SJSA1 (cell line): ENCODE measurements at places on chromosomes 12 and 14.
A peak's percentile ranks its signal among the peaks of the same experiment; 100 is the strongest.

DNA sequence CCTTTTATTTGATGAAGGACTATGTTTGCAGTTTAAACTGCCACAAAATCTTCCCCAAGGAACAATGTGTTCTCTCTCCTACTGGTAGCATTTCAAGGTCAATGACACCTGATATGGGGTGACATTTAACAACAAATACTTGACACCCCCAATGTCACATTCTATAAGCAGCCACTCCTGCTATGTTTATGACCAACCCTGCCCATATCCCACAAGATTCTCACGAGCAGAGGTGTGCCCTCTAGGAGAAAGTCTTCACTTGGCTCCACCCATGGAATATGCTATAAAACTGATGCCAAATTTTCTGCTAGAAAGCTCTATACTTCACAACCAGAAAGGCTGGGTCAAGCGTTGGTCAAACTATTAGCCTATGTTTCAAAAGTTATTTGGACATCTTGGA, 105.6 kb upstream of the ARID2 start:
- no peak overlapping the region for H3K4me3 ChIP-seq
- no peak for DNase-seq
- H3K36me3 ChIP-seq, result no peaks in the 10 kb centered on the region
- H3K27ac ChIP-seq, result no peak overlapping the region
- H3K27me3 ChIP-seq, result peaks cover 3% of the 10 kb centered on the region

DNA sequence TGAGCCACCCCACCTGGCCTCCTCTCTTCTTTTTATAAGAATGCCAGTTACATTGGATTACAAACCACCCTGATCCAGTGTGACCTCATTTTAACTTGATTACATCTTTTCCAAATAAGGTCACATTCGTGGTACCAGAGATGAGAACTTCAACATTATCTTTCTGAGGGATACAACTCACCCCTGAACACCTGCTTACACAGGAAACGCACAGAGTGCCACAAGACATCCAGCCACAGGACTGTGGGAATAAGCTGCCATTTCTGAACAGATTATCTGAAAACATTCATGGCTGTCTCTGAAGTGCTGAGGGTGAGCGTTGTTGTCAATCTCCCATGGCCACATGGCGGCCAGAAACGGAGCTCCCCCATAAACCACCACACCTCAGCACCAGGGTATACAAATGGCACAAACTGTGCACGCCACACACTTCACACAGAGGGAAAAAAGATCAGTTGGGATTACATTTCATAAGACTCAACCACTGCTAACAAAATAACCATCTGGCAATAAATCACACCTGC, 23.7 kb downstream of the FOXN3 start:
- no peaks in the 10 kb centered on the region for H3K4me1 ChIP-seq
- H3K27ac ChIP-seq, result no peak overlapping the region
- no peaks in the 10 kb centered on the region for H3K36me3 ChIP-seq
- no peak overlapping the region for H3K4me3 ChIP-seq
- no peaks in the 10 kb centered on the region for H3K27me3 ChIP-seq

DNA sequence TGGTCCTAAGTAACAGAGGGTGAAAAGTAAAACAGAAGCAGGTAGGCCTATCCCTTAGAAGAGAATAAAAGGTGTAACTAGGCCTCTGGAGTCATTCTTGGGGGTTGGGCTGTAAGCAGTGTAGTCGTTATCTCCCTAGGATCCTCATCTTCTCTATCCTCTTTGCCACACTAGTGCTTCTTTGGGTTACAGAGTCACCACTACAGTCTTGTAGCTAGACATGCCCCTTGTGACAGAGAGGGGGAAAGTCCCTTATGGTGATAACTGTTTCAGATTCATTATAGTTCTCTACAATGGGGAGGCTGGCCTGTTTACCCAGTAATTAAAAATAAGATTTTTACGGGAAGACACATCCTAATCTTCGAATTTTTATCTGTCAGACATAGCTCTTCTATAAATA, 16.4 kb upstream of the SRP54 start:
- H3K27me3 ChIP-seq, result no peaks in the 10 kb centered on the region
- no peak for DNase-seq
- no peak overlapping the region for H3K4me3 ChIP-seq
- no peaks in the 10 kb centered on the region; the same call in 1 of the 2 replicates for H3K36me3 ChIP-seq
- peaks cover 2% of the 10 kb centered on the region for H3K4me1 ChIP-seq

DNA sequence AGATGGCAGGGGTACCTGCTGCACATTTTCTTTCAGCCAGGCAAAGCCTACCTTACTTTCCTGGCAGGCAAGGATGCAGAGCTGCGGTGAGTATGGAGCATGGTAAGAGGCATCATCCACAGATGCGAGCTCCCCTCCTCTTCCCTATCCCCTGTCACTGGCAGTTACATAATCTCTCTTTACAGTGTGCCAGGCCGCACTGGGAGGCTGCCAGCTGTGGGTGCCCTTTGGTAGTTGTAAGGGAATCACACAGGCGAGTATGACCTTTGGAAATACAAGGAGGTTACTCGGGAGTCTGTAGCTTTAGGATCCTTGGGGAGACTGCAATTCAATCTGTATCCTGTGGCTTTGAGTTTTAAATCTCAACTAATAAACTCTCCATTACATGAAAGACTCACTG, 132.5 kb downstream of the KTN1 start:
- H3K27me3 ChIP-seq, result no peaks in the 10 kb centered on the region
- H3K4me1 ChIP-seq, result peaks cover 17% of the 10 kb centered on the region
- no peaks in the 10 kb centered on the region for H3K36me3 ChIP-seq
- no peak overlapping the region for H3K27ac ChIP-seq

DNA sequence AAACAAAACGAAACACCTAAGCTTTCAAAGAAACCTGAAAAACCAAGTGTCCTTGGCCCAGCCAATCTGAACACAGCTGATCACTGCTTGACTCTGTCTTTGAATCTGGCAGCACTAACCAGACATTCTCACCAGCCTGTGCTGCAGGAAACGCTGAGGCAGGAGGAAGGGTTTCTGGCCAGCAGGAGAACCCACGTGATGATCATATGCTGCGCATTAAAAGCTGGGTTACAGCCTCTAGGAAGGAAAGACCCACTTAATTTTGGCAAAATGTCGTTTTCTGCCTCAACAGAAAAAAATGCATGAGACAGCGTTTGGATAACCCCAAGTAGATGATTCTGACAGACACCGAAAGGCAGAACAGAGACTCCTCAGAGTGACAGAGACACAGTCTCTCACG, 9.8 kb downstream of the APPL2 start:
- DNase-seq, result peak; percentile 100
- no peaks in the 10 kb centered on the region for H3K27me3 ChIP-seq
- H3K36me3 ChIP-seq, result peaks cover 98% of the 10 kb centered on the region
- peaks cover 62% of the 10 kb centered on the region for H3K4me1 ChIP-seq
- H3K27ac ChIP-seq, result peak overlapping the region; percentile 37
- no peak overlapping the region for H3K4me3 ChIP-seq

DNA sequence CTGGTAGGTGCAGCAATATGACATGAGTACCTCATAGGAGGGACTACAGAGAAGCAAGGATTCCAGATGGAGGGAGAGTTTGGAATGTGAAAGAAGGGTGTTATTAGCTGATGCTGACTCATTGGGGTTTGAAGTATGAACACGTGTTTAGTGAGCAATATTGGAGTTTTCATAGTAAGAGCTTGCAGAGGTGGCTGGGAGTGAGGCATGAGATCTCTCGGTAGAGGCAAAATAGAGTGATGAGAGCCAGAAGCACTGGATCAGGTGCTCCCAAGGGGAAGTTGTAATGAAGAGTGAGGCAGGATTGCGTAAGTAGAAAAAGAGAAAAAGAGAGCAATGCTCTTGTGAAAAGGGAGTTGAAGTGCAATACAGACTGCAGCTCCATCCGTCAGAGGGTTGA, 42.1 kb downstream of the MGST1 start:
- no peak overlapping the region for H3K27ac ChIP-seq
- H3K36me3 ChIP-seq, result no peaks in the 10 kb centered on the region
- H3K4me3 ChIP-seq, result no peak overlapping the region
- DNase-seq, result no peak
- H3K27me3 ChIP-seq, result no peaks in the 10 kb centered on the region

DNA sequence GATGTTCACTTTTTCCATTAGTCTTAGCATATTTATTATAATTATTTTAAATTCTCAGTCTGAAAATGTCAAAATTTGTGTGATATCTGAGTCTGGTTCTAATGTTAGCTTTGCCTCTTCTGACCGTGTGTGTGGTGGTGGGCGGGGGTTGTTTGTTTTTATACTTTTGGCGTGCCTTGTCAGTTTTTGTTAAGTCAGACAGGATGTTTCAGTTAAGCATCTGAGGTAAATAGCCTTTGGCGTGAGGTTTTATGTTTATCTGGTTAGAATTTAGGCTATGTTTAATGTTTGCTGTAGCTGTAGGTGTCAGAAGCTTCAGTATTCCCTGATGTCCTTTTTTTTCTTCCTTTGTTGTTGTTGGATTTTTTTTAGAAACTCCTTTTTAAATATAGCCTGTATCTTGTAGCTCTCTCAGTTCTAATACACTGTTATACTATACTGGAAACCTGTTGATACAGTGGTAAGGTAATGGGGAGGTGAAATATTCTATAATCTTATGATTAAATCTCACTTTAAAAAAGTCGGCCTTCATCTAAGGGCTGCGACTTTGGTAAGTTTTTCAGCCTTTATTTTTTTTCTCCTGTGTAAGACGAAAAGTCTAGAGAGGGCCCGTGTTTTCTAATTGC, 111.6 kb downstream of the SCAF11 start:
- peaks cover 18% of the 10 kb centered on the region for H3K36me3 ChIP-seq
- peak overlapping the region; percentile 32 for H3K27ac ChIP-seq
- DNase-seq, result no peak
- H3K27me3 ChIP-seq, result no peaks in the 10 kb centered on the region
- peaks cover 38% of the 10 kb centered on the region for H3K4me1 ChIP-seq

GRCh38 chr14:66045572-66046021, 440.6 kb upstream of the CCDC196 start:
- no peak overlapping the region for H3K27ac ChIP-seq
- H3K27me3 ChIP-seq, result no peaks in the 10 kb centered on the region
- no peaks in the 10 kb centered on the region for H3K4me1 ChIP-seq
- DNase-seq, result no peak
- H3K36me3 ChIP-seq, result no peaks in the 10 kb centered on the region

GRCh38 chr12:71441836-71442566, 2.4 kb downstream of the LGR5 start:
- H3K27me3 ChIP-seq, result peaks cover 77% of the 10 kb centered on the region
- H3K4me3 ChIP-seq, result no peak overlapping the region
- peaks cover 19% of the 10 kb centered on the region for H3K4me1 ChIP-seq
- H3K27ac ChIP-seq, result no peak overlapping the region

DNA sequence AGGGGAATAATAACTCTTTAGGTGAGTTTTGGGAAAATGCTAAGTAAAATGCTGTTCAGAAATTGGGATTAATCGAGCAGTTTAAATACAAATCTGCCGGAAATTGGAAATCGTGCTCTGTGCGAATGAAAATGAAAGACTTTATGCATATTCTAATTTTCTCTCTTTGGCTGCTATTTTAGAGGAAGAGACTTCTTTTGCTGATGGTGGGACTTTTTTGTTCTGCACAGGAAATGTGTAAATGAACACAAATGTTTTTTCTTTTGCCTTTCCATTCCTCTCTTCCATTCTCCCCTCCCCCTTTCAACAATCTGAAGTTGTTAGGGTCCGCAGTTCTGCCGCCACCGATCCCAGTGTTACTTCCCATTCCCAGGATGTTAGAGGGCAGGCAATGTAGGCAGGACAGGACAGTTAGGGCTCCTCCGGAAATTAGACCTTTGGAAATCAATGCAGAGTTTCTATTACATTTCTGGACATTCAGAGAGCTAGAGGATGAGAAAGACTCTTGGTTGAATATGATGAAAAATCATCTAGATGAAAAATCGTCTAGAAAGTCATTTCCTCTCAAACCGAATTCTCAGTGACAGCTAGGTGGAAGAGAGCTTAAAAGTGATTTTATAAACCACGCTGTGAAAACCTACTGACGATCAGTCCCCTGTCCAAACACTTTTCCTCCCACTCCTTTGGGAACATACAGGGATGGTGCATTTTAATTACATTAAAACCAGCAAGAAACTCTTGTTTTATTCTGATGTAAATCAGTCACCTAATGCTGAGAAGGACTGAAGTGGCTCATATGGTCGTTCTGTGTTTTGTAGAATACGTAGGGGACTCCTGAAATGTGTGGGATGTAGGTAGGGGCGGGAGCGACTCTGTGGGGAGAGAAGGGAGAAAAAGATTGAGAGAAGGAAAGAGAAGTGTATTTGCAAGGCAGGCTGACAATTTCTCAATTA, 17.8 kb downstream of the FOXG1 start:
- no peak overlapping the region for H3K27ac ChIP-seq
- H3K4me1 ChIP-seq, result peaks cover 3% of the 10 kb centered on the region; the same call in 1 of the 2 replicates
- H3K27me3 ChIP-seq, result peaks cover 53% of the 10 kb centered on the region
- H3K36me3 ChIP-seq, result no peaks in the 10 kb centered on the region

DNA sequence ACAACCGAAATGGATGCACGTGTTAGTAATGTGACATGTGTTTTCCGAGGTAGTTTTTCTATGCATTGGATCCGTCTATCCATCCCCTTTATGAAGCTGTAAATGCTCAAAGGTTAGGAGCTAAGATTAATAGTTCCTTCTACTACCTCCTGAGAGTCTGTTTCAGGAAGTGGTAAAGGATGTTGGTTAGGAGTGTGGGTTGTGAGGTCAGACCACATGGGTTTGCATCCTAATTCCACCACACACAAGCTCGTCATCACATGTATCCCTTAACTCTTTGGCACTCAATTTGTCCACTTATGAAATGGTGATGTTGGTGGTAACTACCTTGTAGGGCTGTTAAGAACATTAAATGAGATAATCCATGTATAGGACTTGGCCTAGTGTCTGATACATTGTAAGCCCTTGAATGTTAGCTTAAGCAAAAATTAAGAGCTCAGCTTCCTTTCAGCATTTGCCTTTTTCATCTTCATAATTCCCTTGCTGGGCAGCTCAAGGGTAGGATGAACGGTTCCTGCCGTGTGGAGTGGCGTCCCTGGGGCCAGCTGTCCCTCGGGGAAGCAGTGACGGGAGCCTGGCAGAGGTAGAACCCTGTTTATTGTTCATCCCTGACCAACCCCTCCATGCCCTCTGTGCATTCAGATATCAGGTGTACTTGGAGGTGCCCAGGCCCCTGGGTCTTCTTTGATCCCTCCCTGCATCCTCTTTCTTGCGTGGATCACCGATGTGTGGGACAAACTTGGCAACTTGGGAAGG, 52.3 kb downstream of the TSPAN9 start:
- H3K27me3 ChIP-seq, result no peaks in the 10 kb centered on the region
- H3K4me1 ChIP-seq, result peaks cover 8% of the 10 kb centered on the region
- H3K36me3 ChIP-seq, result no peaks in the 10 kb centered on the region
- H3K27ac ChIP-seq, result no peak overlapping the region
- H3K4me3 ChIP-seq, result no peak overlapping the region
- DNase-seq, result no peak

- H3K4me3 ChIP-seq, result no peak overlapping the region
- no peak for DNase-seq
- H3K4me1 ChIP-seq, result no peaks in the 10 kb centered on the region
- H3K36me3 ChIP-seq, result peaks cover 9% of the 10 kb centered on the region
These were observed 57.2 kb downstream of the RIC8B start for GRCh38 chr12:106831699-106832098.

- no peaks in the 10 kb centered on the region for H3K4me1 ChIP-seq
- no peak for DNase-seq
- H3K27ac ChIP-seq, result no peak overlapping the region
- no peak overlapping the region for H3K4me3 ChIP-seq
These were observed 142.3 kb downstream of the PCNX1 start for GRCh38 chr14:71049435-71050133.

- H3K36me3 ChIP-seq, result no peaks in the 10 kb centered on the region
- no peaks in the 10 kb centered on the region for H3K27me3 ChIP-seq
- H3K4me1 ChIP-seq, result peaks cover 69% of the 10 kb centered on the region
- DNase-seq, result no peak
These were observed 21.9 kb upstream of the EID3 start for GRCh38 chr12:104281636-104282035.

- no peaks in the 10 kb centered on the region for H3K27me3 ChIP-seq
- peaks cover 21% of the 10 kb centered on the region for H3K4me1 ChIP-seq
- no peak overlapping the region for H3K27ac ChIP-seq
- no peak for DNase-seq
- H3K4me3 ChIP-seq, result no peak overlapping the region
These were observed 75.0 kb downstream of the BICD1 start for GRCh38 chr12:32181498-32182175.
